Stimulated activated CD8-positive, alpha-beta memory T cell treated with anti-CD3 and anti-CD28 coated beads, Interleukin-7, amount 100 ng/mL, for 1 hour (primary cell): ENCODE measurements at places on chromosomes 11 and 22.

DNA sequence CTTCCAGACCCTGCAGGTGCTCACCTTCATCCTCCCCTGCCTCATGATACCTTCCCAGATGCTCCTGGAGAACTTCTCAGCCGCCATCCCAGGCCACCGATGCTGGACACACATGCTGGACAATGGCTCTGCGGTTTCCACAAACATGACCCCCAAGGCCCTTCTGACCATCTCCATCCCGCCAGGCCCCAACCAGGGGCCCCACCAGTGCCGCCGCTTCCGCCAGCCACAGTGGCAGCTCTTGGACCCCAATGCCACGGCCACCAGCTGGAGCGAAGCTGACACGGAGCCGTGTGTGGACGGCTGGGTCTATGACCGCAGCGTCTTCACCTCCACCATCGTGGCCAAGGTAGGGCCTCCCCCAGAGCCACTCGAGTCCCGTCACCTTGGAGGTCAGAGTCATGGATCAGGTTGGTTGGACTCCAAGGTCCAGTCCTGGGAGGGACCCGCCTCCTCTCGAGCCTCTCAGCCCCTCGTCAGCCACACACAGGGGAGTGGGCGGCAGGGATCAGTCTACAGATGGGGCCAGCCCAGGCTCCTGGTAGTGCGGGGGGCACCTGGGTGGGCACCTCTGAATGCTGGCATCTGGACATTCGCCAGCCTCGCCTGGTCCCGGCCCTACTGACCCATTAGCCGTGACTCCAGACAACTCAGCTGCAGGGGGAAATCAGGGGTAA lies 34.8 kb upstream of the SLC22A12 start:
- DNase-seq, result no peak

DNA sequence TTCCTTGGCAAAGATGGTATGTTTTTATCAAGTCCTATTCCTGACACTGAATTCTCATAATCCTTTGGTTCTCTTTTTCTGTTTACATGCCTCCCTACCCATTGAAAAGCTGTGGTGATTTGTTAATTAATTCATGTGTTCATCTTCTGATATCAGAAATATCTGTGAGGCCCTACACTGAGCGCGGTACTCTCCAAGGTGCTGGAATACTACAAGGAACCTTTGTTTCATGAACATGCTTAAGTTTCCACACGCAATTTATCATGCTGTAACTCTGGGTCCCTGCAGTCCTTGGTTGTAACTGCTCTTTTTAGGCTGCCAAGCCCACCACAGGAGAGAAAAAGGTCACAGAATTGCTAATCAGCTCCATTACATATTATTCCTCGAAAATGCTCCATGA lies 331.8 kb downstream of the FAT3 start:
- no peak for DNase-seq

- no peak for DNase-seq
Measured at GRCh38 chr11:36347384-36347906, 51.4 kb downstream of the PRR5L start.

GRCh38 chr22:28094771-28095170 lies 175.7 kb upstream of the PITPNB start:
- DNase-seq, result no peak

DNA sequence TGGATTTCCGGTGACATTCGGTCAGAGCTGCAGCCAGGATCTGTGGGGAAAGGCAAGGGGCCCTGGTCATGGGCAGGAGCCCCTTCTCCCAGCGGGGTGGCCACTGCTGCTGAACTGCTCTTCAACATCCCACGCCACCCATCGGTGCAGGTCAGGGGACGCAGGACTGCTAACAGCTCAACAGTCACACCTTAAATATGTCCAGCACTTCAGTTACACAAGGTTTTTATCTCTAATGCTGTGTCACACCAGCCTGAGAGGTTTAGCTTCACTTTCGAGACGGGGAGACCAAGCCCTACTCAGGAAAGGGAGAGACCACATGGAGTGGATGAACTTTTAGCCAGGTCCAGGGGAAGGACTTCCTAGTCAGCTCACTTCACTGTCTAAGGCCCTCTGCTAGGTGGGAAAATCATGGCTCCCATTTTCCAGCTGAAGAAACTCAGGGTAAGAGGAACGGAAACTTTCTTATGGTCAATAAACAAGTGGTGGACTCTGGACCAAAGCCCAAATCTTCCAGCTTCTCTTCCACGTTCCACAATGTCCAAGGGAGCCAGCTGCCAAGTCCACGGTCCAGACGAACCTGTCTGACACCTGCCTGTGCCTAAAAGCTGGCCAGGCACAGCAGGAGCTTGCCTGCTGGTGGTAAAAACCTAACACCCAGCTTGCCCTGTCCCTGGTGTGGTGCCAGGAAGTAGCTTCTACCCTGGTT lies 21.0 kb upstream of the CHADL start:
- DNase-seq, result no peak

DNA sequence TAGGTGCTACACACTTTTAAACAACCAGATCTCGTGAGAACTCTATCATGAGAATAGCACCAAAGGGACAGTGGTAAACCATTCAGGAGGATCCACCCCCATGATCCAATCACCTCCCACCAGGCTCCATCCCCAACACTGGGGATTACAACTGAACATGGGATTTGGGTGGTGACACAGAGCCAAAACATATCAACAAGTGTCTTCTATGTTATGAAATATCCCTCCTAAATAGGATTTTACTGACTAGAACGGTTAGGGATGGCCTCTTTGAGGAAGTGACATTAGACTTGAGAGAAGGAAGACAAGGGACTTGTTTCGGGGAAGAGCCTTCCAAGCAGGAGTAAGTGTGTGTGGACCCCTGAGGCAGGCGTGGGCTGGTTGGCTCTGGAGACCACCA lies 11.9 kb upstream of the MRPL11 start:
- DNase-seq, result no peak

DNA sequence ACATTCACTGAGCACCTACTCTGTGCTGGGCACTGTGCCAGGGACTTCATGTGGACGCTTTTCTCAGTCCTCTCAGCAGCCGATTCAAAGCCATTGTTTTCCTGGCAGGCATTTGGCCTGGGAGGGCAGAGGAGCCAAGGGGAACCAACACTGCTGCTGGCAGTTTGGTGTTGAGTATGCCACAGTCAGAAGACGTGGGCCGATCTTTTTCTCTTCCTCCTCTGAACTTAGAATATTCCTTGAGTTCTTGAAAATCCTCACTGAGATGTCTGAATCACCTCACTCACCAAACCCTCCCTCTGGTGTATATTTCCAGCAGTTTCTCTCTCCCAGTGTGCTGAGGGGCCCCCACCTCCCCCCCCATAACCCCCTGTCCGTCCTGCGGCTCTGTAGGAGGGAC lies 114.5 kb upstream of the CRYBB3 start:
- DNase-seq, result no peak

GRCh38 chr22:27409299-27409698 lies 392.3 kb downstream of the MN1 start:
- no peak for DNase-seq

- DNase-seq, result no peak
Measured at GRCh38 chr11:57974848-57975601, 48.7 kb upstream of the OR9Q1 start.

DNA sequence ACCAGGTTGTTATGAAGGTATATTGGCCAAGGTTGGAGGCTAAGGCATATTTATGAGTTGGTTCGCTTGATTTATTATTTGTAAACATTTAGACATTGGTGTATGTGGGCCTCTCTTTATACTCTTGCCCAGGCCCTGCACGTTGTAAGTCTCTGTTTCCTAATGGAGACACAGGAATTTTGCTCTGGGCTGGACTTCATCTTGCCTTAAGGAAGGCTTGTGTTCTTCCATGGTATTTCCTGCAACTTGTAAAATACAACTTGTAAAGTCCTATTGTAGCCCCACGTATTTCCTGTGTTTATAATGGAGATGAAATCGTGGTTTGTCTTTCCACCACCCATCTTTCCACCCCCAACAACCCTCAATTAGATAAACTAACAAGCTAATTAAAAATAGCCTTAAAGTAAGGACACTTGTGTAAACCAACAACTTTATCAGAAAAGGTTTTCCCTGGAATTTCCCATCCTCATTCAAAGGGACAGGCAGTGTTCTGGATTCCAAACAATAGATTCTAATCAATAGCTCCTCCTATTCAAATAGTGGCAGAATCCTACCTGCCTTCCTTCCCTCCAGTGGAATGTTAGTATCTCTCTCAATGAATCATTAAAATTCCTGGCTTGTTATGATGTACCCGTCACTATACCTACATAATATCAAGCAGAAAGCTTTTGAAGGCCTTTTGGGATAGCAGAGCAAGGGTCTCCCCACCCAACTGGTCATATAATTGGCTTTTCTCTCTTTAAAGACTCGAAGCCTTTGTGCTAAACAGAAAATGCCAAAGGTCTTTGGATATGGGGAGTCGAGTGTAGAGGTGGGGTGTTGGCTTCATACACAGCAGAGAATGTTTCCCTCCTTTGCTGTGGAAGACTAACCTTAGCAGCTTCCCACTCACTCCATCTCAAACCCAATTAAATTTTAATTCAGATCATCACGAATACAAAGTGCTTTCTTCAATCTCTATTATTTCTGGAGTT lies 77.1 kb downstream of the UBASH3B start:
- no peak for DNase-seq

GRCh38 chr11:69525516-69526452 lies 44.3 kb downstream of the LINC01488 start:
- no peak for DNase-seq

DNA sequence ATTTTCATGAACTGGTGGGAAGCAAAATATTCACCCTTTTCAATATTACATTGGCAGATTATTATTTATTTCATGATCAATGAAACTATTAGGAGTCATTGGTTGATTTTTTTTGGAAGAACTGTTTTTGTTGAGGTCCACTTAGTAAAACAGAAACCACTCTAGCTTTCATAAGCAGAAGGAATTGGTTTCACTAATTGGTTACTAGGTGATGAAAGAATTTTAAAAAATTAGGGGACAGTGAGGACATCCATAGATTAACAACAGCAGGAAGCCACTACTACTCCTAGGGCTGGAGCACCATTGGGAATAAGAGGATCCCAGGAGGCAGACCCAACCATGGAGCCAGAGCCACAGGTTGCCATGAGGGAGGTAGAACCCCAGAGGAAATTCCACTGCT lies 74.4 kb upstream of the KCNA4 start:
- no peak for DNase-seq

- no peak for DNase-seq
Measured at GRCh38 chr22:33707581-33707980, 212.7 kb downstream of the LARGE1 start.

DNA sequence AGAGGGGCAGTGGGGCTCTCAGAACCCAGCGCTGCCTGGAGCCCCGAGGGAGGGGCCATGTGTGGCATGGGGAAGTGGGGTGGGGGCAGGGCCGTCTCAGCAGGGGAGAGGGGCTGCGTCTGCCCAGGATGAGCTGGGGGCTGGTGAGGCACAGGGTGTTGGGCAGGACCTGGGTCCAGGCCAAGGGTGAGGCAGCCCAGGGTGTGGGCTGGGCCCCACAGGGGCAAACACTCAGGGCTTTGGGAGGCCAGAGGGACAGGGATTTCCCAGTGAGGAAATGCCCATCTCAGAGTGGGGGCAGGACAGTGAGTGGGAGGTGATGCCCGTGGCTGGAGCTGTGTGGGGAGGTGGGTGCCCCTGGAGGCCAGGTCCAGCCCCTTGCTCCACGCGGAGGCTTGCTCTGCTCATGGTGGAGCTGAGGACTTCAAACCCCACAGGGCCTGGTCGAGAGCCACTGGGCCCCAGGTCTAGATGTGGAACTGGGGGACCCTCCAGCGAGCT lies 5.4 kb downstream of the PLXNB2 start:
- no peak for DNase-seq

DNA sequence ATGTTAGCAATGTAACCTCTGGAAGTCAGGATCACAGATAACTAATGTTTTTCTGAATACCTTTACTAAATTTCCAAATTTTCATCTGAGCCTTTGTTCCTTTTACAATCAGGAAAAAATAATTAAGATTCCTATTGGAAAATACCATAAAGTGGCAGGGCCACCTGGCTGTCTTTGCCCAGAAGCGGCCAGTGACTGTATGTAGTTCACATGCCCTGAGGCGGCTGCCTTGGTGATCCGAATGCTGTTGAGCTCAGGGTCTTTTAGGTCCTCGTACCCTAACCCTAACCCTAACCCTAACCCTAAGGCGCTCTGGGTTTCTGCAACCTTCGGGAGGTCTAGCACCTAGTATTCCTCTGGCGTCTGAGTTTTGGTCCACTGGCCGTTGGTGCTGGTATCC lies 8.5 kb upstream of the ARFGAP3 start:
- no peak for DNase-seq

DNA sequence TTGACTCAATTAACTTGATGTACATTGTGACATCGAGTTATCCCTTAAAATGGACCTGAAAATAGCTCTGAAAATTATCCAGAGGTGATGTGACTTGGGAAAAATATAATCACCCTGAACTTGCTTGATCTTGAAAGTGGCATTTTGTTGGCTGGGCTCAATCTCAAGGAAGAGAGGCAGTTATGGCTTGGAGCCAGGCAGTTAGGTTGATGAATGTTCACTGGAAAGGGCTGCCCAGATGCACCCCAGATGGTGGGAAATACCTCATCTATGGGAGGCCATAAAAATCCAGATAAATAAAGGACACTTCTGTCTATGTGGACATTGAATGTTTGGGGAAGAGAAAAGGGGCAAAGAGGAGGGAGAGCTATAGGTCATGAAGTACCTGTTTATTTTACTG lies 55.7 kb upstream of the OR5AN1 start:
- no peak for DNase-seq

DNA sequence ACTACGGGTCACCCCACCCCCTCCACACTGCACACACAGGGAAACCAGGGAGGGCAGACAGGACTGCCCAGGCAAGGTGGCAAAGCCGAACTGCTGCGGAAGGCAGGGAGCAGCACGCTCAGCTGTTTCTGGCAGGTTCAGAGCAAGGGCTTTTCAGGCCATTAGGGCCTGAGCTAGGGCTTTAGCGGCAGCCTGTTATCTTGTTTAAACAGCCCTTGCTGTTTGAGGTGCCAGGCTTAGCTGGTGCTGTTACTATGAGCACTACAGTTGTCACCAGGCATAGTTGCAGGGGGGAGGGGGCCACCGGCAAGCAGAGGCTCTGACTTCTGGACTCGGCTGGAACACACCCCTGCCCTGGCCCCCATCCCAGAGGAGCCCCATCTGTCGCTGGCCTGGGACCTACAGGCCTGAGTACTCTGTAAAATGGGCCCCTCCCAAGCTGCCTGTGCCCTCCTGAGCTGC lies 34.9 kb downstream of the RSPH14 start:
- DNase-seq, result no peak
